Stomach (tissue), 19 donors: ENCODE measurements at places on chromosomes 5 and 9. TPM values are rescaled to one million over a fixed set of nuclear protein-coding genes. Genes with fewer than 3 reads are reported as not detected.

GRCh38 chr9:93827545-93828330 lies 127.4 kb downstream of the BARX1 start:
- H3K4me1 ChIP-seq: peaks cover 46% of the 10 kb centered on the region
- peak overlapping the region; percentile 56 for H3K27ac ChIP-seq
- DNase-seq: peak; percentile 55

DNA sequence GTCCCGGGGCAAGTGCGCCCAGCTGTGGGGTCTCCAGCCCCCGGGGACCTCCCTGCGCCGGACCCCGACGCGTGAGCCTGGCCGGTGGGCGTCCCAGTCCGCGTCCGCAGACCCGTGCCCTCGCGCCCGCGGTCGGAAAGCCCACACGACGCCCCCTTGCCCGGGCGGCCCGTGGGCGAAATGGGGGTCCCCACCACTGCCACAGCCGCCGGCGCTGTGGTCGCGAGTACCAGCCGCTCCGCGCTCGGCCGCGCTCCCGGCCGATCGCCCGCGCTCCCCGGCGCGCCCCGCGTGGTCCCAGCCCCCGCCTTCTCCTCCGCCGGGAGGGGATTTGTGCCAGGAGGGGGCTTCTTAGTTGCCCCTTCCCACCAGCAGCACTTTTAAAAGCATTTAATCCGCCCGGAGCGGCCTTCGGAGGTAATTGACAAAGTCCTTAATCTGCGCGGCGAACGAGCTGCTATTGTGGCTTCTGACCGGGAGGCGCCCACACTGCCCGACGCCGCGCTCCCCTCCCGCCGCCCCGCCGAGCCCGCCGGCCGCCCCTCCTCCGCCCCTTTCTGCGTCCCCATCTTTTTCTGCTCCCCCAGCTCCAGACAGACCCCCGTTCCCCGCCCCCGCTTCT lies 469 bp upstream of the FIBCD1 start:
- H3K4me3 ChIP-seq: peak overlapping the region; percentile 50
- peaks cover 88% of the 10 kb centered on the region for H3K27me3 ChIP-seq
- no peak for DNase-seq
- H3K4me1 ChIP-seq: peaks cover 42% of the 10 kb centered on the region

DNA sequence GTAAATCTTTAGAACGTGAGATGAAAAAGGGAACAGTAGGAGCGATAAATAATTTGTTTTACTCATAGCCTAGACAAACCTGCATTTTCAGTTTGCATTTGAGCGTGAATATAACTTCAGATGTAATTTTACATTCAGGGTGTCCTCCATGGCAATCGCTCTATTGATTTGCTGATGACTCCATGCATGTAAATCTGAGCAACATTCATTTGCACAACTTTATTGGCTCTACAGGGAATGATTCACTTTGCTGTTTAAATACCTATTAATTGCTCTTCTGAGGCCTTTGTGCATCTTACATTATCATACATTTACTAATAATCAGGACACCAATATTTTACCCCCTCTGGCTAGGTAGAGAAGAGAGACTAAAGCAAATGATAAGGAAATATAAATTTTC lies 122.2 kb downstream of the EGFLAM start:
- no peak overlapping the region for H3K4me3 ChIP-seq
- no peak overlapping the region for H3K27ac ChIP-seq
- no peaks in the 10 kb centered on the region for H3K36me3 ChIP-seq
- peaks cover 15% of the 10 kb centered on the region for H3K27me3 ChIP-seq
- H3K4me1 ChIP-seq: no peaks in the 10 kb centered on the region

DNA sequence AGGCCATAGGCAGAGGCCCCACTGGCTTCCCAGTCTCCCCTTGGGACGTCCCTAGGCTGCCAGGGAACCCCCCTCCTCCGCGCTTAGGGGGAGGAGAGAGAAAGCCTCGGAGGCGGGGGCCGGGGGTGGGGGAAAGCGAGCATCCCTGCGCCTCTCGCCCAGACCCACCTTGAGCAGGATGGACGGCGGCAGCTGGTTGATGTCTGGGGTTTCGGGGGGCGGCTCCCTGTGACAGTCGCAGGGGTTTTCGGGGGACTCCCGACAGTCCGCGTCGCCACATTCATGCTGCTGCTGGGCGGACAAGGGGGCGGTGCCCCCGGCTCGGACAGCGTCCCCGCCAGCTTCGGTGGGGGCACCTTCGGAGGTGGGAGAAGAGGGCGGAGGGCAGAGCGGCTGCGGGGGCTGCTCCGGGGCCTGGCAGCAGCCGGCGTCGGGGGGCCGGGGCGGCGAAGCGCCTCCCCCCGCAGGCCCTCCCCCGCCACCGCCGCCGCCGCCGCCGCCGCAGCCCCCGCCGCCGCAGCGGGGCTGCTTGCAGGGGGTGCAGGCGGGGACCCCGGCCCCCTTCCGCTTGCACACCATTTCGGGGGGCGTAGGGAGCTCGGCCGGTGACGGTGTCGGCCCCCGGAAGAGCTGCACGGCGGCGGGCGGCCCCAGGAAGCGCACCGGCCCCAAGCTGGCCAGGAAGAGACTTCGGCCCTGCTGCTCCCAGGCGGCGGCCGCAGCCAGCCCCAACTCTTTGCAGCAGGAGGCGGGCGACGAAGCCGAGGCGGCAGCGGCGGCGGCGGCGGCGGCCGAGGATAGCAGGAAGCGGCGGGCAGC lies 1.2 kb downstream of the FBXL17 start:
- peak overlapping the region; percentile 99 for H3K27ac ChIP-seq
- peak overlapping the region; percentile 83 for H3K4me3 ChIP-seq
- H3K36me3 ChIP-seq: no peaks in the 10 kb centered on the region
- peak; percentile 81 for DNase-seq
- peaks cover 17% of the 10 kb centered on the region for H3K4me1 ChIP-seq

DNA sequence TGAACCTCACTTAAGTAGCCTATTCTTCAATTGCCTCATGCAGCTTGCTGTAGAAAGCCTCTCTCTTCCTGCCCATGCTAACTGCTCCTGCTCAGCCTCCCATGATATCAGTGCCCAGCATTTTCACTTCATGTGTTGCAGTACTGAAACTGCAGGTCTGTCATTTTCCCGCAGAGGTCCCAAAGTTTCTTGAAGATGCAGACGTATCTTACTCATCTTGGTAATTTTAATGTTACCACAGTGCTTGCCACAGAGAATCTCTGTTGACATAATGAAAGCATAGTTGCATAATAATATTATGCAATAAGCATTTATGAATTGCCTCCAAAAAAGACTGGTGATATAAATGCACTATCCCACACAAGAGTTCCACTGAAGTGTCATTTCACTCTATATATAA lies 561.1 kb upstream of the DAP start:
- H3K4me1 ChIP-seq: no peaks in the 10 kb centered on the region
- H3K4me3 ChIP-seq: no peak overlapping the region
- no peak overlapping the region for H3K27ac ChIP-seq
- H3K27me3 ChIP-seq: no peaks in the 10 kb centered on the region
- no peak for DNase-seq

DNA sequence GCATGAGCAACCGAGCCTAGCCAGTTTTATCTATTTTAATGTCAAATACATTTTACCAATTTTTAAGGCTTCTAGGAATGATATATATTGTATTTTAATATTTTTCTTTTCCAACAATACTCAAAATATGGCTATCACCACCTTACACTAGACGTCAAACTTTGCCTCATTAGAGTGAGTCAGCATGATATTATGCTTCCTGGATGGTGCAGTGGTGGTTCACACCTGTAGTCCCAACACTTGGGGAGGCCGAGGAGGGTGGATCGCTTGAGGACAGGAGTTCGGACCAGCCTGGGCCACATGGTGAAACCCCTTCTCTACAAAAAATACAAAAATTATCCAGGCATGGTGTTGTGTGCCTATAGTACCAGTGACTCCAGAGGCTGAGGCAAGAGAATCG lies 7.3 kb upstream of the CDC14B start:
- no peaks in the 10 kb centered on the region for H3K36me3 ChIP-seq
- DNase-seq: no peak
- H3K4me3 ChIP-seq: no peak overlapping the region
- peaks cover 10% of the 10 kb centered on the region for H3K27me3 ChIP-seq

DNA sequence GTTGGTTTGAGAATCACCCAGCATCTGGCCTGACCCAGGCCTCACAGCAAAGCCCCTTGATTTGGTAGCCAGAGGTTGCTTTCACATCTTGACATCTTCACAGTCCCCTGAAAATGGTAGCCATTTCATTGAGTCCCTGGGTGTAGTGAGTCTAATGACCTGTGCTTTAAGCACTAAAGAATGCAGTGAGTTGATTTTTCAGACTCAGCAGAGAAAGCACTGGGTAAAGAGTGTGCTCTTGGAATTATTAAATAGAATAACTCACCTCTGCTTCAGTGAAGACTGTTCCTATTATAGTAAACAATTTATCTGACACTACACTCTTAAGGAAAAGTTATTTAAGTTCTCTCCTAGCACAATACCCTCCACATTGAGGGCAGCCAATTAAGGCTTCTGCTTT lies 56.2 kb downstream of the PTCD2 start:
- H3K4me3 ChIP-seq: no peak overlapping the region
- DNase-seq: no peak
- peaks cover 22% of the 10 kb centered on the region for H3K4me1 ChIP-seq

- H3K27me3 ChIP-seq: no peaks in the 10 kb centered on the region
- no peak overlapping the region for H3K27ac ChIP-seq
- no peaks in the 10 kb centered on the region for H3K4me1 ChIP-seq
- H3K36me3 ChIP-seq: no peaks in the 10 kb centered on the region
- DNase-seq: no peak
- H3K4me3 ChIP-seq: no peak overlapping the region
Observed at GRCh38 chr5:133729800-133730199, 117.5 kb upstream of the FSTL4 start.

- no peaks in the 10 kb centered on the region for H3K4me1 ChIP-seq
- no peaks in the 10 kb centered on the region for H3K36me3 ChIP-seq
- H3K4me3 ChIP-seq: no peak overlapping the region
Observed at GRCh38 chr9:86671018-86671417, 276.3 kb downstream of the GAS1 start.

DNA sequence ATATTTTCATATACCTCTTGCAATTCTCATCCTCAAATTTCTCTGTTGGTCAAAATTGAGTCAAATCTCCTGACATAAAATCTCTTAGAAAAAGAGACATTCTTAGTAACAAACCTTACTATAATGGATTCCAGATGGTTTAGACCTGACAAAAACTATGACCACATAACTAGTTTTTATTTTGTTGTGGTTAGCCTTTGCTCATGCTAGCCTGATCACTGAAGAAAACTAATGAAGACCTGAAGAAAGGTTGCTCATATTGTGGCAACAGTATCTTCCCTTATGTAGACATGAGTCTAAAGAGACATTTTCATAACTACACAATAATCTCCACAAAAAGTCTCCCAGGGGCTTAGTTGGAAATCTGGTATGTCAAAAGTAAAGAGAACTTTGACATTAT lies 274.1 kb upstream of the TMEM161B start:
- no peak overlapping the region for H3K27ac ChIP-seq
- no peak overlapping the region for H3K4me3 ChIP-seq
- no peaks in the 10 kb centered on the region for H3K4me1 ChIP-seq
- no peak for DNase-seq
- H3K27me3 ChIP-seq: no peaks in the 10 kb centered on the region

DNA sequence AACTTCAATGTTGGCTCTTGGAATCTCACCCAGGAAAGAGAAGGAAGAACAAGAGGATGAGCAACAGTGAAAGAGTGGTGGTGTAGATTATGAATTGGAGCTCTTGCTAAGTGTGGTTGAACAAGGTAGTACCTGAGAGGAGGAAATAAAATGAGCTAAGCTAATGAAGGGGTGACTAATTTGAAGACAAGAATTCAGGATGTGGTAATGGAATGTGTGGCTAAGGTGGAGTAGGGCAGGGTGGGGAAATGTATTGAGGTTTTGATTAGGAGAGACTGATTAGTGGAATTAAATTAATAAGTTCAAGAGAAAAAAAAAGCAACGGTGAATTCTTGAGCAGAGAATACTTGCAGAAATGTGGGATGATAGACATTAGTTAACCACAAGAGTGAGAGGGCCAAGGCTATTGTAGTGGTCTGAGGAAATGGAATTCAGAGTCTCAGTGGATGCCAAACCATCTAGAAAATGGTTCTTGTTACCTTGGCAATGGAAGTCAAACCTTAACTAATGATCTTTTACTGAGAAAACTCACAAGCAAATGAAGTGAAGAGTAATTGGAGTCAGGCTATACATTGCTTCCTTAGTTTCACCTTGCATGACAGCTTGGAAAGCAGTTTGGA lies 648.3 kb upstream of the ZNF608 start:
- DNase-seq: no peak
- no peak overlapping the region for H3K27ac ChIP-seq
- peaks cover 3% of the 10 kb centered on the region for H3K4me1 ChIP-seq
- no peaks in the 10 kb centered on the region for H3K27me3 ChIP-seq
- no peak overlapping the region for H3K4me3 ChIP-seq
- H3K36me3 ChIP-seq: no peaks in the 10 kb centered on the region

- DNase-seq: no peak
- H3K27me3 ChIP-seq: peaks cover 50% of the 10 kb centered on the region
- peak overlapping the region; percentile 28 for H3K4me3 ChIP-seq
- peaks cover 14% of the 10 kb centered on the region for H3K4me1 ChIP-seq
- no peaks in the 10 kb centered on the region for H3K36me3 ChIP-seq
Observed at GRCh38 chr9:36986468-36987408, 47.3 kb downstream of the PAX5 start.

DNA sequence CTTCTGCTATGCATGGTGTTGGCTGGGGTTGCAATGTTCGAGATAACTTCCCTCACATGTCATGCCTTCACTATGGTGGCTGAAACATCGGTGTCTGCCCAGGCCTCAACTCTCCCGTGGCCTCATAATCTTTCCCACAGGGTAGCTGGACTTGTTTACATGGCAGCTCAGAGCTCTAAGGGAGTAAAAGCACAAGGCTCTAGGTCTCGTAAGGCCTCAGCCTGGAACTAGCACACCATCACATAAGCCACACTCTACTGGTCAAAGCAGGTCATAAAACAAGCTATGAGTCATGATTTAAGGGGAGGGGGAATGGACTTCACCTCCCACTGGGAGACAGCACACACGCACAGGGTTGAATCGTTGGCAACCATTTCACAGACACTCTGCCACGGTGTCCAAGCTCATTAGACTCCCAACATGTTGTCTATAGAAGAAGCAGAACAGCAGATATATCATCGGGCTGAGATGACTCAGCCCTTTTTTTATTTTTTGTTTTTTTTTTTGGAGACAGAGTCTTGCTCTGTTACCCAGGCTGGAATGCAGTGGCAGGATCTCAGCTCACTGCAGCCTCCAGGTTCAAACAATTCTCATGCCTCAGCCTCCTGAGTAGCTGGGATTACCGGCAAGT lies 66.8 kb upstream of the IL17B start:
- H3K4me1 ChIP-seq: peaks cover 27% of the 10 kb centered on the region
- no peaks in the 10 kb centered on the region for H3K27me3 ChIP-seq
- H3K4me3 ChIP-seq: no peak overlapping the region
- no peaks in the 10 kb centered on the region for H3K36me3 ChIP-seq
- peak overlapping the region; percentile 46 for H3K27ac ChIP-seq

DNA sequence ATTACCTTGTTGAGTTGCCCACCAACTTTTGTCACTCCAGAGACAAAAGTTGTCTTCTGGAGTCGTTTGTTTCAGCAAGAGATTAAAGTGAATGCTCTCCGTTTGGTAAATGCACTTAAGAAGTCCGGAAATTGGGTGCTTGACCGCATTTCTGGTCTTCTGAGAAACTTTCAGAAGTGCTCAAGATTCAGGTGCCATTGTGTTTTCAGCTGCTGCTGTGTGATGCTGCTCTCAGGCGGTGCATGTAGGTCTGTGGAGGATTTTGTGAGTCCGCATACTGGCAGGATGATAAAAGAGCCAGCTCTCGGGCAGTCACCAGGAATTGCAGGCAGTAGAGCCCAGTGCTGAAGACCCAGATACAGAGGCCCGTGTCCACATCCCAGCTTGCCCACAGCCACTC lies 5.9 kb upstream of the NFIL3 start:
- peaks cover 5% of the 10 kb centered on the region for H3K4me1 ChIP-seq
- H3K27me3 ChIP-seq: no peaks in the 10 kb centered on the region
- no peaks in the 10 kb centered on the region for H3K36me3 ChIP-seq
- H3K4me3 ChIP-seq: no peak overlapping the region

The PCDHGA9 gene
- polyA plus RNA-seq: 0.13 TPM

The MTRR gene
- polyA plus RNA-seq: 9.7 TPM

The CCNI2 gene
- polyA plus RNA-seq: 1.9 TPM

The PDZD2 gene
- polyA plus RNA-seq: 1.6 TPM
